Panc1 (cell line): ENCODE measurements at places on chromosomes 6 and 20. TPM values are rescaled to one million over a fixed set of nuclear protein-coding genes. Genes with fewer than 3 reads are reported as not detected.

The NDUFAF4 gene
- 42.0 TPM for total RNA-seq

The ASIP gene
- total RNA-seq, result not detected

The RAB44 gene
- not detected for total RNA-seq

The SRXN1 gene
- 34.5 TPM for total RNA-seq

The PRDM1 gene
- total RNA-seq, result 2.6 TPM

The XKR7 gene
- 6.2 TPM for total RNA-seq

The HDGFL1 gene
- total RNA-seq, result not detected
